ENCODE measurements at places on chromosomes 4 and X.

GRCh38 chrX:34632384-34632783 lies 24.7 kb downstream of the TMEM47 start:
- no peak for DNase-seq

DNA sequence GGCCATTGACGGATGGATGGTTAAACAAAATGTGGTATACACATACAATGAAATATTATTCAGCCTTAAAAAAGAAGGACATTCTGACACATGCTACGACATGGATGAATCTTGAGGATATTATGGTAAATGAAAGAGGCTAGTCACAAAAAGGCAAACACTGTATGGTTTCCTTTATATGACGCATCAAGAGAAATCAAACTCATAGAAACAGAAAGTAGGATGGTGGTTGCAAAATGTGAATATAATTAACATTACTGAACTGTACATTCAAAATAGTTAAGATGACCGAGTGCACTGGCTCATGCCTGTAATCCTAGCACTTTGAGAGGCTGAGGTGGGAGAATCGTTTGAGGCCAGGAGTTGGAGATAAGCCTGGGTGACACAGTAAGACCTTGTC lies 9.5 kb upstream of the CASK start:
- no peak for DNase-seq

DNA sequence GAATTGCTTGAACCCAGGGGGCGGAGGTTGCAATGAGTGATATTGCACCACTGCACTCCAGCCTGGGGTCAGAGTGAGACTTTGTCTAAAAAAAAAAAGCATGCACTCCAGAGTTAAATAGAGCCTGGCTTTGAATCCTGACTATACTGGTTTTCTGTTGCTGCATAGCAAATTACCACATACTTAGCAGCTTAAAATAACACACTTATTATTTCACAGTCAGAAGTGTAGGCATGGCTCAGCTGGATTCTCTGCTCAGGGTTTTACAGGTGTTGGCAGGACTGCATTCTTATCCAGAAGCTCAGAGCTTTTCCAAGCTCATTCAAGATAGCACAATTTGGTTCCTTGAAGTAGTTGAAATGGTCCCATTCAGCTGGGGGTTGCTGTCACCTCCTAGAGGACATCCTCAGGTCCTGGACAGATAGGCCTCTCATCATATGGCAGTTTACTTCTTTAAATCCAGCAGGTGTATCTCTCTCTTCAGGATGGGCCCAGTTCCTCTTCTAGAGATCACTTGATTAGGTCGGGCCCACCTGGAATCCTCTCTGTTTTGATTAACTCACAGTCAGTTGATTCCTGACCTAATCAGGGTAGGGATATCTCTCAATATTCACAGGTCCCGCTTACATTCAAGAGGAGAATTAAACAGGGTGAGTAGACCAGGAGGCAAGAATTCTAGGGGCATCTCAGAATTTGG lies 26.8 kb downstream of the DOCK11 start:
- no peak for DNase-seq

DNA sequence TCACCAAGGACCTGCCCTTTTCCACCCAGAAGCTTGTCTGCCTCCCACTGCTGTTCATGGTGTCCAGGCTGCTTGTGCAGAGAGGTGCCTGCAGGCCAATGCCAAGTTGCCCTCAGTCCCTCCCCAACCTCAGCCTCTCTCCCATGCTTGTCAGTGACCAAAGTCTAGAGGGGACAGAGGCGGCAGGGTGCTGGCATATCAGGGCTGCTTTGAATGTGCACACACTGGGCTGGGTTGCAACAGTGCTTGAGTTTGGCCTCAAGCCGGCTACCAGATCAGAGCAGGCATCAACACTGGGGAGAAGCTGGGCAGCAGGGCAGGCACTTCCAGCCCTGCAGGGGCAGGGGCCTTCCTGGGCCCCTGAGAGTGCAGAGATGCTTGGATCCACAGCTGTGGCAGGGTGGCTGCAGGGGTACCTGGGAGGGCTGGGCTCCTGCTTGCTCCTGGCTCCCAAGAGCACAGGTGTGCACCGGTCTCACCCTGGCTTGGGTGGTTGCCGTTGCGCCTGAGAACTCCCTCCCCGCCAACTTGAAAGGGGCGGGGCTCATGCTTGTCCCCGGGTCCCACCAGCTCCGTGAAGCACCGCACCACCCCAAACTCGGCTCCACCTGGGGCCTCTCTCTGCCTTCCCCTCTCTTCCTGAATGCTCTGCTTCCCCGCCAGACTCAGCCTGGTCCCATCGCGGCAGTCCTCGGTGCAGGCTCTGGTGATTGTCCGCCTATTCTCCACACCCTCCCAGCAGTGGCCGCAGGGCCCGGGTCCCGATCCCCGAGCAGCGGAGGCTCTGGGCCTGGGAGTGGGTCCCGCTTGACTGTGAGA lies 1681.9 kb upstream of the ADGRL3 start:
- DNase-seq = no peak

- DNase-seq = no peak
Measured at GRCh38 chr4:95267081-95267480, 281.7 kb downstream of the UNC5C start.

GRCh38 chr4:163673848-163674697 lies 179.6 kb downstream of the TMA16 start:
- no peak for DNase-seq

- peak; percentile 7 for DNase-seq
Measured at GRCh38 chrX:84046403-84046984, 141.5 kb downstream of the RPS6KA6 start.

GRCh38 chrX:7889680-7890079 lies 37.5 kb downstream of the PNPLA4 start:
- DNase-seq = no peak

DNA sequence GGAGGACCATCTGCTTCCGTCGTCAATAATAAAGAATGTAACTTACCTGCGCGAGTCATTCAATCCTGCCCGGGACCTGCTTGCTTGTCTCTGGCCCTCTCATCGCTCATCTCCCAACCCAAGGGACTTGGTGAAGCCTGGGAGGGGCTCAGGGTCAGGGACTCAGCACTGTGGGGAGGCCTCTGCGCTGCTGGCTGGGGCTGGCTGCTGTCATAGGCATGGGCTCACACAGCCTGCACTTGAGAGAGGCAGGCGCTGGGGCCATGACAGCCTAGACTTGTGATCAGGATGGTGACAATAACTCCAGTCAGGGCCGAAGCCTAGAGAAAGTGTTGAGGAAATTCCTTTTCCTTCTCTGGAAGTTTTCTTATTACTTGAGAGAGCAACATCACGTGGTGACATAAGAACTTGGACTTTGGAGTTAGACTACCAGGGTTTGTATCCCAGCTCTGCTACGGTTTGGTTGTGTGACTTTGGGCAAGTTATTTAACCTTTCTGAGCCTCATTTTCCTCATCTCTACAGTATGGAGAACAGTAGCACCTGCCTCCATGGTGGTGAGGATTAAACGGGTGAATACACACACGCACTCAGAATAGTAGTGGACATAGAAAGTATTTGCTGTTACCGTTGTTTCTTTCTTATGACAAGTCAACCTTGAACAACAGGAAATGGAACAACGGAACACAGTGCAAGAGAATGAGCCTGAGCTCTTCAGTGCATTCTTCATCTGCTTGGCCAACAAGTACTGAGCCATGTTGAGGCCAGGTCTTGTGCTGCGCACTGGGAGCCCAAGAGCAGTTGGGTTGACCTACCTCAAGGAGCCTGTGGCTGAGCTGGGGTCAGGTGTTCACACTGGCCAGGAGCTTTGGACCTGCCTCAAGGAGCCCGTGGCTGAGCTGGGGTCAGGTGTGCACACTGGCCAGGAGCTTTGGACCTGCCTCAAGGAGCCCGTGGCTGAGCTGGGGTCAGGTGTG lies 60.5 kb downstream of the TBC1D14 start:
- DNase-seq = no peak

- no peak for DNase-seq
Measured at GRCh38 chr4:92231511-92231910, 72.3 kb upstream of the GRID2 start.

- no peak for DNase-seq
Measured at GRCh38 chrX:149473092-149473491, 32.0 kb downstream of the IDS start.

GRCh38 chrX:5829469-5829868 lies 399.2 kb downstream of the NLGN4X start:
- no peak for DNase-seq

- DNase-seq = peak; percentile 47
Measured at GRCh38 chr4:47065051-47065481, 33.7 kb downstream of the GABRB1 start.

GRCh38 chrX:131789664-131790063 lies 233.4 kb upstream of the STK26 start:
- DNase-seq = no peak

DNA sequence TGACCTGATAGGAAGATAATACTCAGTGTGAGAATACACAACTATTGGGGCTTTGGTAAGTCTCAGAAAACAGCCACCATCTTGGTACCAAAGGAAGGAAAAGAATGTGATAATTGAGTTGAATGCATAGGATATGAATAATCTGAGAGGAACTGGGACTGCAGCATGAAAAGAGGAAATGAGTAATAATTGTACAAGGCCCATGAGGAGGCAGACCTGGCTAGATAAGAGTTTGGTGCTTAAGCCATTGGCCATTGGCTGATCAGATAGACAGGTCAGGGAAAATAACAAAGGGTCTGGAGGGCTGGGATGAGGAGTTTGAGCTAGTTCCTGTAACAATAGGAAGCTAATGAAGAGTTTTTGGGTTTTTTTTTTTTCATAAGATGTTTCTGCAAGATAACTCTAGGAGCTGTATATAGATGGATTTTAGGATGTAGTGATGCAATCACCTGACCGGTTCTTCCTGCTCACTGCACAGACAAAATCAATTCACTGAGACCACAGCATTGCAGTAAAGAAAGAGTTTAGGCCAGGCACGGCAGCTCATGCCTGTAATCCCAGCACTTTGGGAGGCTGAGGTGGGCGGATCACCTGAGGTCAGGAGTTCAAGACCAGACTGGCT lies 5.3 kb upstream of the TRMT2B start:
- no peak for DNase-seq

GRCh38 chr4:151459375-151459774 lies 50.4 kb downstream of the FHIP1A start:
- no peak for DNase-seq

DNA sequence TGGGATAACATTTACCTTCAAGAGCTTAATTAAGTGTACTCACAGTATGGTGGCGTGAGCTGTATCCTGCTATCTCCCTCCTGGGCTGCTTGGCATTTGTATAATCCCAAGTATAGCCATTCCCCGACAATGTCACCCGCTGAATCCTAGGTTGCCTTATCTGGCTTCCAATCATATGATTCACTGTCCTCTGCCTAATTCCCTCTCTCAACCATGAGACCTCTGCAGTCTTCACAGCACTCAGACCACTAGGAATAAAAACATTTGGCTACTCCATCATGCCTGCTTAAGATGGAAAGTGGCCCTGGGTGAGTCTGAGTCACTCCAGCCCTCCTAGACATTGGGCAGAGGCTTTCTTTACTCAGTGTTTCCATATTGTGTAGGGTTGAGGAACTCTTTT lies 28.9 kb upstream of the WDFY3 start:
- no peak for DNase-seq

DNA sequence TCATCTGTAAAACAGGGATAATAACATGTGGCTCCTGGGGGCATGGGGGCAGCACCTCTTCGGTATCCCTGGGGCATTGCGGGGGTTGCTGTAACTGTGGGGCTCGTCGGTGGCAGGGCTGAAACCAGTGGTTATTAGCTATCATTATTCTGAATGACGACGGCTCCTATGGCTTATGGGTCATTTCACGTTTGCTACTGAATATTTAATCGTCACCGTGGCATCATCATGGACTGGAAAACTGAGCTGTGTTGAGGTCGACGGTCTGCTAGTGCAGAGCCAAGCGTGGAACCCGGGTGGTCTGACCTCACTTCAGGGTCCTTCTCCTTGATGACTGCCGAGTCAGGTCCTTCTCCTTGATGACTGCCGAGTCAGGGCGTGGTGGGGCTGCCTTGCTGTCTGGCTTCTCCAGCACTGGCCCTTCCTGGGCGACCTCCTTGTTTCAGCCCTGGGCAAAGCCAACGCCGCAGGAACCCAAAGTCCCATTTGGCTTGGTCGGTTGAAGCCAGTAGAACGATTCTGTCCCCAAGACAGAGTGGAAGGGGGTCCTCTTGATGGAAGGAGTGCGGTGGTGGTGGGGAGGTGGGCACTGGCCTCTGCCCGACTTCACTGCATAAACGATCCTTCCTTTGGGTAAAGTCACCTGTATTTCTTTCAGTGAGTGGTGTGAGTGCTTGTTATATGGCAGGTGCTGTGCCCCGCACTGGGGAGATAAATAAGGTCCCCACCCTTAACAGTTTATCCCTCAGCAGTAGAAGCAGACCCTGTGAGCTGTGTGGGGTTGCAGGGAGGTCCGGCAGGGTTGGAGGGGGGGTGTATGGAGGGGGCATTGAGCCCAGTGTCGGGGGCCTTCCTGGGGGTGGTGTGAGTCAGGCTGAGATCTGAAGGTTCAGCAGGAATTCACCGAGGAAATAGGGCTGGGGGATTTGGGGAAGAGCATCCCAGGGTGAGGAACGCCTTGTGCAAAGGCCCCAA lies 40.8 kb downstream of the PSAPL1 start:
- no peak for DNase-seq

Measured in brain (organoid and tissue), 16 donors.